ENCODE measurements at places on chromosomes 2 and 18.

DNA sequence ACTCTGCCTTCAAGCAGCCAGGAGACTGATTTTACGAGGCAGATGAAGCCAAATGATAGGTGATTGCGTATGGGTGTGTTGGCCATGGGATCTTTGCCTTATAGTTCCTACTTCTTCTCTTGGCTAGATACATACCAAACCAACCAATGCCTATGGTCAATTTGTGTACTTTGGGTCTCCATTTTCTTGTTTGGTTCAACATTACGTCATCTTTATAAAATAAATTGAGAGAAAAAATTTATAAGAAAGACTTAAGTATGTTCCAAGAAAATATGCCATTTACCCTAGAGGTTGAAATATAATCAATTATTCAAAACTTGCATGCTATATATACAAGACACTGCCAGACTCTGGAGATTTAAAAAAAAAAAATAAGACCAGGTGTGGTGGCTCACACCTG, 150.9 kb downstream of the SP3 start:
- DNase-seq = no peak

GRCh38 chr2:159080641-159081040, 112.2 kb downstream of the TANC1 start:
- no peak for DNase-seq

- no peak for DNase-seq
Measured at GRCh38 chr18:6413579-6414117, 1.1 kb downstream of the L3MBTL4 start.

DNA sequence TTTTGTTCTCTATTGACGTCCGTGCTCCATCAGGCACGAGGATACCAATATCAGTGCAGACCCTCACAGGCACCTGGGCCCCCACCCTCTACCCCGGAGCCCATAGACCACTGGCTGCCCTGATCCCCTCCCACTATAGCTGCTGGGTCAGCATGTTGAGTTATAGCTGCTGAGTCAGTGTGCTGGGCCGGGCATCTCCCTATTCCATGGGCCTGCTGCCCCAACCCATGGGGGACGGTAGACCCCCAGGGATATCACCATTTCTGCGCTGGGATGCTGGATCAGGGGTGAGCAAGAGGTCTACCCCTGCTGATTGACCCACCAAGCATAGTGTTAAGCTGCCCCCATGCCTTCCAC, 100.1 kb upstream of the ST3GAL5 start:
- no peak for DNase-seq

- DNase-seq = no peak
Measured at GRCh38 chr18:63271148-63271547, 48.4 kb downstream of the BCL2 start.

- no peak for DNase-seq
Measured at GRCh38 chr2:30663806-30664205, 143.4 kb downstream of the CAPN13 start.

- no peak for DNase-seq
Measured at GRCh38 chr2:216015722-216016464, 2.5 kb upstream of the MREG start.

- no peak for DNase-seq
Measured at GRCh38 chr18:26568926-26569665, 20.7 kb upstream of the KCTD1 start.

- DNase-seq = no peak
Measured at GRCh38 chr2:15472876-15473275, 88.3 kb downstream of the NBAS start.

DNA sequence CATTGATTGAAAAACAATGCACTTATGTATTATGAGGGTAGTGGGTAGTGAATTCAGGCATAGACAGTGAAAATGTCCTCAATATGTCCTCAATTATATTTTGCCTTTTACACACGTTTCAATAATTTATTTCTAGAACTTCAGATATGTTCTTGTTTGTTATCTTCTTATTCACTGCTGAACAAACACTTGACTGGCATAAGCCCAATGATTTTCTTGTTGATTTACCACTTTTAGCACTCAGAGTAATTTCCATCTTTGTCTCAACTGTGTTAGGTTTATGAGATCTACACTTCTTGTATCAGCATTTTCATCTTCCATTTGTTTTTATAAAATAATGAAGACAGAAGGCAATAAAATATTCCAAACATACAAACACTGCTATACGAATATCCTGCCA, 61.8 kb upstream of the DCC start:
- no peak for DNase-seq

DNA sequence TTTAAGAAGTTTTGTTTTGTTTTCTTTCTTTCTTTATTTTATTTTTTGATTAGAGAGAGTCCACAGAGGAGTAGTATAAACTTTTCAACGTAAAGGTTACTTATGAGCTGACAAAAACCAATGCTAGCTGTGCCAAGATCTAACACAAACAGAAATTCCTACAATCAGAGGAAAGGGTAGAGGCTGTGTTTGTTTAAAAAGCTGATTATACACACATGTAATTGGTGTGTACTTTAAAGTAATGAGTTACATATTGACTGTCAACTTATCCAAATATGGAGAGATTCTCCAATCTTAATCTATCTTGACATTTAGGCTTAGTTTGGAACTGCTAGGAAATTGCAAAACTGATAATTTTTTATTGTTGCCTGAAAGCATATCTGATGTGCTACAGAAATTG, 63.7 kb upstream of the FAM110C start:
- DNase-seq = no peak

DNA sequence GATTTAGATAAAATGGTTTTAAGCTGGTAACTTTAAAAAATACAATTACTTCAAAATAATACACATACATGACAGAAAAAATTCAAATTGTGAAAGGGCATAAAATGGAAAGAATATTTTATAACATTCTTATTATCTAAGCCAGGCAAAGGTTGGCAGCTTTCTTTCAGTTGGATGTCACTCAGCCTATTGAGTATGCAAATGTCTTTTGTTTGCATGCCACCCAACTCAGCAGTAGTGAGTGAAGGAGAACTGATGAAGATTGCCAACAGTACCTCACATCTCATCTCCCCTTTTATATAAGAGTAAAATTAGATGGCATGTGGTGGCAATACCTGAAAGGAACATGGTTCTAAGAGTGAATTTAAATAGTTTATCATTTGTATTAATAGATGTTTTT, 24.8 kb downstream of the BMPR2 start:
- no peak for DNase-seq

DNA sequence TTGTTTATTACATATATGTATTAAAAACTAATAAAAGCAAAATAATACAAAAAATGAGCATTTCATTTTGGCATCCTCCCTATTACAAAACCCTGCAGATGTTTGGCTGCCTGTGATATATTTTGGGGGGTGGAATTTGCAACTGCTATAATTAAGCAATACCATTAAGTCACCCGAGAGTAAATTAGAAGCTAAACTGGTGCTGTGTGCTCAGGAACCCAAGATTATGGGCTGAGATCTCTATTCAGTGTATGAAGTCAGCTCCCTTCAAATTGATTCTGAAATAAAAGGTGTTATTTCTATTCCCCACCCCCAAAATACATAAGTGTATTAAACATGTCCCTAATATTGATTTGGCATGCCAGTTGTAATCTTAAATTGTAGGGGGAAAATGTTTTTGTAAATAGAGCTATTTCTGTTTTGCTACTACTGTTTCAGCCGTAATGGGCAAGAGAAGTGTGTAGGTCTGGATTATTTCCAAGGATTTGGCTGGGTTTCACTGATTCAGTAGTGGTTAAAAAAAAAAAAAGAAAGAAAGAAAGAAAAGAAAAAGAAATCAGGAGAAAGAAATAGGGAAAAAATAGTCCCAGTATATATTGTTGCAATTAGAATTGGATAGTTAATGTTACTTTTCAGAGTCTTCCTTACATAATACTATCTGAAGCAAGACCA, 110.9 kb downstream of the SS18 start:
- no peak for DNase-seq

DNA sequence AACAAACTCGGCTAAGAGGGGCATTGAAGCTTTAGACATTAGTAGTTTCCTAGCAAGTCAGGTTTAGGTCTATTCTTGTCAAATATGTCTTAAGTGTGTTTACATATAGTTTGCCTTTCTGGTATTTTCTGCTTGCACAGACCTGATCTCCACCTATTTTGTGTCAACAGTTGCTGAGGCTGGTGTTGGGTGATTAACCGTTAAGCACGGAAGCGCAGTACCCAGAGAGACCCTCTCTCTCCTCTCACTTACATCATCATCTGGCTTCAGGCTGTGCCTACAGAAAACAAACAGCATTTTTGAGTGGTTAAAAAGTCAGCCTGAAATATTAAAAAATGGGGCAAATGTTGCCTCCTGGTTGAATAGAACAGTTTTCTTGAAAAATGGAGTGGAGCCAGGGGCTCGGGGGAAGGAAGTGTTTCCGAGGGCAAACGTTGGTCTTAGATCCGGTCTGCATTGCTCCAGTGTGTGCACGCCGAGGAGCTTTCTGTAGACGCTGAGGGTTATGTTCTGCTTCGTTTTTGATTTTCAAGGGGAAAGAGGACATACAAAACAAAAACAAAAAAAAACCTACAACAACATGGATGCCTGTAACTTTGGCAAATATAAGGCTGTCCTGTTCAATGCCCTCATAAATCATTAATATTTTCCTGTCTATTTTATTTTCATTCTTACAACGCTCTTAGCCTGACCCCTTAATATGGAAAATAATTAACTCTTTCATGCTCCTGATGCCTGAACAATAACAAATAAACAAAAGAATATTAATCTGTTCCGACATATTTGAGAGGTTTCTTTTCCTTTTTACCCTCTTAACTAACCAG, 120.8 kb downstream of the MEIS1 start:
- no peak for DNase-seq

GRCh38 chr2:156189584-156189983, 142.9 kb downstream of the NR4A2 start:
- DNase-seq = no peak

GRCh38 chr2:74052732-74053710, 68.3 kb downstream of the TET3 start:
- DNase-seq = no peak

DNA sequence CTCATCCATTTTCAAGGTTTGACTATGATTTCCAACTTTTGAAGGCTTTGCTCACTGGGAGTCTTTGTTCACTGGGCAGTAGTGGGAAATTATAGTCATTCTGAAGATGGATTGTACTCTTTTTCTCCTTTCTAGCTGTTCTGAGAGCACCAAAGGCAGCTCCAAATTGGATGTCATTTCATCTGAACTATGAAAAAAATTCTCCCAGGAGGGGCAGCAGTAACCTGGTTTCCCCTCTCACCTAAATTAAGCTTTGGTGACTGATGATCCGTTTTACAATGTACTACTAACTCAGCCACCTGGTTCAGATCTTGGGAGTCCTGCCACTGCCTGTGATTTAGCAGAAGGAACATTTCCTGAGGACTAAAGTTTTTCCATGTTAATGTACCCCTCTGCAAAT, 17.6 kb downstream of the ARHGEF33 start:
- DNase-seq = no peak

DNA sequence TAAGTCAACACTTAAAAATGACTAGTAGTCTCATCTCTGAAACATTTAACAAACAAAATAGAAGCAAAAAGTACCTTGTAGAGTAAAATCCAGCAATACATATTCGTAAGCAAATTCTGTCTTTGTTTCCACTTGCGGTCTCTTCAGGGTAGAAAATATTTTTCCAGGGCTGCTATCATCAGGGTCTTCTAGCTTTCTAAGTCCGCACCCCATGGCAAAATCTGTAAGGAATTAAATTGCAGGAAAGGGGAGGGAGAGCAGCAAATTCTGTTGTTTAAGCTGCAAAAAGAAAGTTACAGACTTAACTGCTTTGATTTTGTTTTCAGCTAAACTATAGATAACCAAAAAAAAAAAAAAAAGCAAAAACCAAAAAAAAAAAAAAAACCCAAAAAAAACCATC, at the start of gene RFTN2:
RFTN2 (minus strand) TSS at position 342 of the 400 bp plus-strand sequence; CDS start at position 213, 129 bp downstream.
- no peak for DNase-seq

GRCh38 chr2:10646153-10646552, 43.6 kb downstream of the NOL10 start:
- DNase-seq = no peak

DNA sequence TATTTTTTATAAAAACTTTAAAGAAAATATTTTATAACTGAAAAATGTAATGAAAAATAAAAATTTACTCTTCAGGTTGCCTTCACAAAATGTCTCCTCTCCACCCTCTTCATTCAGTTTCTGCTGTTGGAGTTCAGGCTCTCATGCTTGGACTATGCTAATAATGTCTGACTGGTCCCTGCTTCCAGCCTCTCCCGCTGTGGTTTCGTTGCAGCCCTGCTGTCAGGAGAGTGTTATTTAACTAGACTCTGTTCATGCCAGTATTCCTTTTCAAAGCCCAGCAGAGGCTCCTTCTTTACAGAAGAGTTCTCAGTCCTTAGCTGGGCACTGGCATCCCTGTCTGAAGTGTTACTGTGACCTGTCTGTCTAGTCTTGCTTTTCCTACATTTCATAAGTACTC, 40.4 kb downstream of the CLIP4 start:
- DNase-seq = no peak

DNA sequence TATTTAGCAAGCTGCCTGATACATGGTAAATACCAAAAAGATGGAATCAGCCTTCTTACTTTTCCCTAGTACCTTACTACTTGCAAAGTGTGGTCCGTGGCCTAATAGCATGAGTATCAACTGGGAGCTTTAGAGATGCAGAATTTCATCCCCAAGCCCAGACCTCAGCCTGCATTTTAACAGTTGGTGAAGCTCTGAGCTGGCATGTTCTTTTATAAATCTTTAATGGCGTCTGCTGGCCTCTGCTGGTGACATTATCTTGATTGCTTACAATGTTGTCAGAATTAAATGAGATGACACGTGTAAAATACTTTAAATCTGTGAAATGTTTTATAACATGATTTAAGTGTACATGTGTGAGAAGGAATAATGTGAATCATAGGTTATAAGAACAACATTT, 115.1 kb upstream of the NOSTRIN start:
- peak; percentile 7 for DNase-seq

DNA sequence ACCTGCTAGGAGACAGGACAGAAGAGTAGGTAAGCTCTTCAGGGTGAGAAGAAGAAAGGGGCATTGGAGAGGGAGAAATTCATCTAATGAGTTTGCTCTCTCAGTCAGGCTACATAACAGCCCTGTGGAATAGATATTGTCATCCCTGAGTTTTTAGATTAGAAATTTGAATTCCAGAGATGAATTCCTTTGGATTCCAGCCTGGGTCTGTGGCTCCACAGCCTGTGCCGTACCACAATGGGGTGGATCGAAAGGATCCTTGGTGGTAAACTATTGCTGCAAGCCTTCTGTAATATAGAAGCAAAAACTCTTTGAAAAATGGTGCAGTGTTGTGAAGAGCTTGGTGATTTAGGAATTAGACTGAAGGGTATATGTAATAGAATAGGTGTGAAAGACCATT, 21.0 kb downstream of the MYO1B start:
- DNase-seq = no peak

DNA sequence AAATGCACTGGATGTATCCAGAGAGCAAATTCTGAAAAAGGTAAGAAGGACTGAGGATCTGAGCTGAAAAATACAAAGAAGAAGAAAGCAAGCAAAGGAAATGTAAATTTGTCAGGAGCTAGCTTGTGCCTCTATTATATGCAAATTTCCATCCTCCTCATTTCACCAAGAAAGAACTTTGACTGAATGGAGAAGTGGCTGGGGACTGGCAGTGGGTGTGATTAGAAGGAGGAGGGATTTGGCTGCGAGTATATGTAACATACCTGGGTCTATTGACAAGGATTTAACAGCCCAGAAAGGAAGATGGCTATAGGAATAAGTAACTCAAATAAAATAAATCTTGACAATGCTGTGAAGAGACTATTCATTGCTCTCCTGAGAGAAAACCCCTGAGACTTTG, 19.4 kb upstream of the RIT2 start:
- DNase-seq = no peak

- no peak for DNase-seq
Measured at GRCh38 chr2:156739301-156739700, 303.1 kb downstream of the GPD2 start.

All from stromal cell of bone marrow (primary cell).